Activated T-helper 1 cell treated with anti-CD3 and anti-CD28 coated beads, Interleukin-12 subunit alpha, Interleukin-12 subunit beta, Interleukin-2, Interleukin-4 antibody, amounts not matched to agents 30 ng/mL and 10 ng/mL and 1 ng/mL, durations not matched to agents 14 hours and 24 hours and 36 hours (primary cell): ENCODE measurements at places on chromosomes 7 and 10. TPM values are rescaled to one million over a fixed set of nuclear protein-coding genes. Genes with fewer than 3 reads are reported as not detected.
A peak's percentile ranks its signal among the peaks of the same experiment; 100 is the strongest.

- no peak for DNase-seq
Observed at GRCh38 chr10:62814756-62815380, 1.3 kb downstream of the EGR2 start.

GRCh38 chr7:31145339-31145738 lies 93.2 kb downstream of the ADCYAP1R1 start:
- DNase-seq: no peak

GRCh38 chr10:119675483-119676170 lies 24.4 kb downstream of the BAG3 start:
- DNase-seq: no peak

- DNase-seq: no peak
Observed at GRCh38 chr10:23331567-23332301, 12.9 kb downstream of the C10orf67 start.

DNA sequence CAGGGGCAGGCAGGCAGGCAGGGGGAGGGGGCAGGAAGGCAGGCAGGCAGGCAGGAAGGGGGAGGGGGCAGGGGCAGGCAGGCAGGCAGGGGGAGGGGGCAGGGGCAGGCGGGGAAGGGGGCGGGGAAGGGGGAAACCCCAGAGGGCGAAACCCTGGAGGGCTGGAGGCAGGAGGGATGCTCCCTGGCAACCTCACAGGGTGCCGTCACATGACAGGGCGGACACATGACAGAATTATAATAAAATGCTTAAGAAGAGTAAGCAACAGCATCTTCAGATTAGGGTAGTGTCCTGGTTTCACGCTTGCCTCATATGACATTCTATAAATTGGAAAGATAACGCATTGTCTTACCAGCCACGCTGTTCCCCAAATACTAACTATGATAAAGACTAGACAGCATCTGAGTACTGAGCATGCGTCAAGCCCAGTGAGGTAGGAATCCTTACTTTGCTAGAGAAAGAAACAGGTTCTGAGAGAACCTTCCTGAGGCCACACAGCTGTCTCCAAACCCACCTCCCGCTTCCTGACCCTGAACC lies 131.6 kb downstream of the DIP2C start:
- no peak for DNase-seq

- DNase-seq: no peak
Observed at GRCh38 chr10:116477986-116478664, 50.5 kb downstream of the PNLIPRP3 start.

DNA sequence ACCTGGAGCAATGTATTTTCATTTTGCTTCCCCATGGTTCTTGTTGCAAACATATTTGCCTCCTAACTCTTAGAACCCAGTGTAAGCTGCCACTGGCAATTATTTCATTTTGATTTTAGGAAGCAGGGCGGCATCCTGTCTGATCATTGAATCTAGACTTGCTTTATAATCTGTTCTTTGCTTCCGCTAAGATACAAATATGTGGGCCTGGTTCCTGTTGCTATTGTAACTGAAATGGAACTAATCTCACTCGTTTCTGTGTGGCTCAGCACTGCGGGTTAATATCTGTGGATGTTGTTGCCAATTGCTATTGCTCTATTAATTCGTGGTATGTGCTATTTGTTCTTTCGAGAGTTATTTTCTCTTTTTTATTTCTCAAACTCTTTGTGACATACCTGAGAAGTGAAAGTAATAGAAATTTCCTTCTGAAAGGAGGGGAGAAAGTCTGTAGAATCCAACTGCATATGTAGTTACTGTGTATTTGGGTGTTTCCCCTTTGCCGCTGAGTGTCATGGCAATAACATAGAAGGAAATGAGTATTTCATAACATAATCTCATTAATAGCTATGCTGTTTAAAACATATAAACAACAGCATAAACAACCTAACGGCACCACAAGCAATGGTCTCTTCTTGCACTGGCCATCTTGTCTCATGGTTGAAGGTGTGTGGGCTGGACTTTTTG lies 62.4 kb downstream of the FZD1 start:
- no peak for DNase-seq

DNA sequence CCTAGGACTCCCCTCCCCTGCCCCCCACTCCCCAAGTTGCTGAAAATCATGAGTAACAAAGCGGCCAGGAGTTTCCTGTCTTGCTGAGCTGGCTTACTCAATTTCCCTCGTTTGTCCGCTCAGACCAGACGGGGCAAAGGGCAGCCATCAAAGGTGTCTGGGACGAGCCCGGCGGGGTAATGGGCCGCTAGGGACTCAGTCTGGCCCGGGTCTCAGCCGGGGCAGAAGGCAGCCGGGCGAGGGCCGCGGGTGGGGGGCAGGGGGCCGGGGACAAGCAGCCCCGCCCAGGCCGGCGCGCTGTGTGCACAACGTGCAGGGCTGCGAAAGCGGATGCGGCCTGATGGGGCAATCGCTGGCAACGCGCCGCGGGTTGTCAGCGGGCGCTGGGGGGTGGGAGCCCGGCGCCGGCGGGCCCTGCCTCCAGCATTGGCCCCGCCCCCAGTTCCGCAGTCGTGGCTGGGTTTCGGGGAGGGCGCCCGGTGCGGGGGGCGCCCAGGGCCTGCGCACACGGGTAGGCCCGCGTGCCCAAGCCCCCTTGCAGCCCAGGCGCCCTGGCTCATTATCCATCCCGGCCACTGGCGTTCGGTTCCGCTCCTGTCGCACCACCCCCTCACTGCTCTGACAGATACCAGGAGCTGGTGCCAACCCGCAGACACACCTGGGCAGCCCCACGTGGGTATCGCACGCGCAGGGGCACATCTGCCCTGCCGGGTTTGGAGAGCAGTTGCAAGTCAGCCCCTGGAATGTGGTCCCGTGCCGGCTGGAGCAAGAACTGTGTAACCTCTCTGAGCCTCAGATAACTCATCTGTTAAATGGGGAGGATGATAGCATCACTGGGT lies 35.1 kb downstream of the DNAJB12 start:
- peak; percentile 84 for DNase-seq

- no peak for DNase-seq
Observed at GRCh38 chr7:34333925-34334324, 324.1 kb upstream of the NPSR1 start.

GRCh38 chr7:38323156-38323555 lies 49.7 kb upstream of the TARP start:
- no peak for DNase-seq

- no peak for DNase-seq
Observed at GRCh38 chr10:47165711-47166404, 134.1 kb upstream of the GDF10 start.

DNA sequence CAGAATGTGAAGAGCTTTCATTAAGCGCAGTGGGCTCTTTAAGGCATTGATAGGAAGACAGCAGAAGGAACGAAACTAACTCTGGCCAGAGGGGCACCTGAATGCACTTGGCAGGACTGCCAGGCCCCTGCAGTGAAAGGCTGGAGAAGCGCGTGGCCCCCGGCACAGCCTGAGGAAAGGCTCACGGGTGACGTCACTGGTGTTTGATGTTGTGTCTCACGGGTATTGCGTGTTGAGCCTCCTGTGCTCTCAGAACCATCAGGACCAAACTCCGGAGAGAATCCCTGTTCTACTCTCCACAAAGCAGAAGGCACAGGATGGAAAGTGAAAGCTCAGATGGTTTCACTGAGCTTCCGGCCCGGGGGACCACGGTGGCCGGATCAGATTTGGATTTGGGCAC lies 515.8 kb upstream of the FOXK1 start:
- no peak for DNase-seq

GRCh38 chr10:50605269-50605950 lies 18.3 kb downstream of the SGMS1 start:
- no peak for DNase-seq

- no peak for DNase-seq
Observed at GRCh38 chr10:91220954-91221675, 652 bp downstream of the PCGF5 start.

GRCh38 chr7:137753575-137753947 lies 93.2 kb downstream of the DGKI start:
- DNase-seq: no peak

GRCh38 chr7:101507791-101508252 lies 121.3 kb downstream of the MYL10 start:
- DNase-seq: peak; percentile 23

DNA sequence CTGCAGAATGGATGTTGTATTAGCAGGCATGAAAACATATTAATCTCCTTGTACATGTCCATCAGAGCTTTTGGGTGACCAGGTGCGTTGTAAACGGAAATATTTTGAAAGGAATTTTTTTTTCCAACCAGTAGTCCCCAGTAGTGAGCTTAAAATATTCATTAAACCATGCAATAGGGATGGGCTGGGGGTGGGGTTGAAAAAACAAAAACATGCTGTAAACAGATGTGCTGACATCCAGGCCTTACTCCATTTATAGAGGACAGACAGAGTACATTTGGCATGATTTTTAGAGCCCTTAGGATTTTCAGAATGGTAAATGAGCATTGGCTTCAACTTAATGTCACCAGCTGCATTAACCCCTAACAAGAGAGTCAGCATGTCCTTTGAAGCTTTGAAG lies 50.2 kb downstream of the PTPN12 start:
- no peak for DNase-seq

GRCh38 chr7:92656121-92656520 lies 65.9 kb upstream of the FAM133B start:
- no peak for DNase-seq

GRCh38 chr7:53426145-53426750 lies 390.8 kb downstream of the POM121L12 start:
- no peak for DNase-seq

DNA sequence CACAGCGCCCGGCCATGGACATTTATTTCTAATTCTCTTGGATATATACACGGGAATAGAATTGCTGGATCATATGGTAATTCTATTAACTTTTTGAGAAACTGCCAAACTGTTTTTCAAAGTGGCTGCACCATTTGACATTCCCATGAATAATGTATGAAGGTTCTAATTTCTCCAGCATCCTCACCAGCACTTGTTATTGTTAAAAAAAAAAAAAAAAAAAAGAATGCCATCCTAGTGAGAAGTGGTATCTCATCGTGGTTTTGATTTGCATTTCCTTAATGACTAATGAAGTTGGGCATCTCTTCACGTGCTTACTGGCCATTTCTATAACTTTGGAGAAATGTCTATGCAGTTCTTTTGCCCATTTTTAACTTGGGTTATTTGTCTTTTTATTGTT lies 13.5 kb downstream of the CNNM2 start:
- DNase-seq: no peak

DNA sequence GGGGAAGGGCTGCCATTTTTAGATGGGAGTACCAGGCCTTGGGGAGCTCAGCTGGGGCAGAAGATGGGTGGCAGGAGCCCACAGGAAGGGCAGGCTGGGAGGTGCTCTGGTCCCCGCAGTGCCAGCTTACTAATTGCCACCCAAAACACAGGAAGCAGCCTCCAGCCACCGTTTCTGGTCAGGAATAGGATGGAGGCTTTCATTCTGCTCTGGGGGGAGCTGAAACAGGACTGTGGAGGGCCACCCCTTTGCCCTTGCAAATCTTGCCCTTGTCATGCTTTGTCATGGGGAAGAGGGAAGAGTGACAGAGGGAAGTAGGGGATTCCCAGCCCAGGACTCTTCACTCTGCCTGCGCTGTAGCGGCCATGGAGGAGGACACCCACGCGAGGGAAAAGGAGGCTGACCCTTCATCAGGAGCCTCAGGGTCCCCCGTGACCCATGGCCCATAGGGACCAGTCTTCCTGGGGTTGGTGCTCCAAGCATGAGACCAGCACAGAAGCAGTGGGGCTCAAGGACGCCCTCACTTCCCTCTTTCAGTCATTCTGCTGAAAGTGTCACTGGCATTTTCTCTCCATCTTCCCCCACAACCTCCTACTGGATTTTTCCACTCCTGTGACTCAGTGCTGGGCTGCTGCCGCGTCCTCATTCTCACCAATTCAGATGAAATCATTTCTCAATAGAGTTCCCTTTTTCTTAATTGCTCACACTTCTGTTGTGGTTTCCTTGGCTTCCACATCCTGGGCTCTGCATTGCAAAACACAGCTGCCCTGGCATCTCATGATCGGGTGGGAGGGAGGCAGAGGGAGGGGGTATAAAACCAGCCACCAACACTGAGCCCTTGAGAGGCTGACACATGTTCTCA lies 61.9 kb downstream of the MKI67 start:
- peak; percentile 59 for DNase-seq

DNA sequence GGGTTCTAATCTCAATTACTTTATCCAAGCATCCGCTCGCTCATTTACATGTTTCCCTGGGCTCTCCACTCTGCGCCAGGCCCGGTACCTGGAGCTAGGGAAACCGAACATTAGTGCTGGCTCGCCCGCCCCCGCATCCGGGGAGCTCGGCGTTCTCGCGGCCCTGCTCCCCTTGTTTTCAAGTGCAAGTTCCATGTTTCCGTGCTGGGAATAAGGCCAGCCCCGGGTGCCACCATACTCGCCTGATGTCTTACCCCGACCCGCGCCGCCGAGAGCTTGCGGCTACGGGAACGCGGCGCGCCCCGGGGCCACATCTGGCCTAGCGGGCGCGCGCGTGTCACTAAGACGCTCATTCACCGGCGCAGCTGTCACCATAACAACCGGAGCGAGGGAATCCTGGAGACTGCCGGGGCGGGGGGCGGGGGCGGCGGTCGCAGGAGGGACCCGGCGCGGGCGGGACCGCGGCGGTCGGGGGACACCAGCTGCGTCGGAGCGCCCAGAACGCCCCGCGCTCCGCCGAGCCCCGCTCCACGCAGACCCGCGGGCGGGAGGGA lies at the start of gene NEURL1:
TSS of gene NEURL1 (plus strand) at position 344 of the 554 bp plus-strand sequence. CDS start 683 bp downstream, outside the sequence.
- no peak for DNase-seq

- no peak for DNase-seq
Observed at GRCh38 chr7:75596727-75597614, 104.9 kb downstream of the SPDYE5 start.

DNA sequence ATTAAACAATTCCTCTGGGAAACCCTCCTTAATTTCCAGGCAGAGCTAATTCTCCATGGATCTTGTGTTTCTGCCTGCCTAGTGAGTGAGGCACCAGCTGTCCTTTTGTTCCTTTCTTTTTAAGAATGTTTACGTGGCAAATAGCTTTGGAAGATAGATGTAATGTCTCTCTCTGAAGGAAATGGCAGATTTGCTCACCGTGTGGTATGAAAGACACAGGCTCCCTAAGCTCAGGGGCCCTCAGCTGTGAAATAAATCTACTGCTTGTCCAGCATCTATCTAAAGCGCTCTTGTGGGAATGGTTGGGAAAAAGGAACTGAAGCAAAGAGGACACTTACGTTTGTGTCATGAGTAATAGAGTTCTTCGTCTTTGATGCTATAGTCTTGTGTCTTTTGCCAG lies 64.6 kb downstream of the FAS start:
- no peak for DNase-seq

DNA sequence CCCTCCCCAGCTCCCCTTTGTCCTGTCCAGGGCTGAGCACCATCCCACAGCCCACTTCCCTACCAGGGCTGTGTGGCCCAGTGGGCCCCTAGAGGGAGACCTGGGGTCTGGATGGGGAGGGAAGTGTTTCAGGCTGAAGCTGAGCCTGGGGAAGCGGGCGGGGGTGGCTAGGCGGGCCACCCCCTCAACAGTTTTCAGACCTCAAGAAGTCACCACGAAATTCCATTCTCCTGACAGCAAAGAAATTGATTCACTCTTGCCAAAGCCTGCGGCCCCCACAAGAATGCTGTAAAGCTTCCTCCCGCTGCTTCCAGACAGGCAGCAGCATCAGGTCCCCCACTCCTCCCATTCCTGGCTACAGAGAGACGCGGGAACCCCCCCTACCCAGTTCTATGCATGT lies 2.5 kb upstream of the LFNG start:
- DNase-seq: no peak

GRCh38 chr10:87860156-87860795 lies 3.1 kb downstream of the KLLN start:
- no peak for DNase-seq

The CAPZA2 gene
- total RNA-seq: 143 and 165 TPM in 2 replicates

The OR2A5 gene
- total RNA-seq: not detected in 2 replicates

The FXYD4 gene
- total RNA-seq: 0.44 TPM in 1 of 2 replicates, not detected in the other

The NUPR2 gene
- not detected in 2 replicates for total RNA-seq

The ADRA2A gene
- total RNA-seq: not detected in 2 replicates

The EPHA1 gene
- not detected in 2 replicates for total RNA-seq

The PRSS37 gene
- total RNA-seq: not detected in 2 replicates

The NODAL gene
- not detected in 2 replicates for total RNA-seq

The AKAP9 gene
- 34.1 and 36.1 TPM in 2 replicates for total RNA-seq
